ENCODE measurements at places on chromosomes 16 and 17. TPM values are rescaled to one million over a fixed set of nuclear protein-coding genes. Genes with fewer than 3 reads are reported as not detected.

The C16orf46 gene
- total RNA-seq, result 0.49 TPM

The C1QTNF1 gene
- 8.0 TPM for total RNA-seq

The KRTAP4-6 gene
- total RNA-seq, result not detected

The ATP2A3 gene
- total RNA-seq, result 1.3 TPM

The TNFRSF17 gene
- not detected for total RNA-seq

The MTMR4 gene
- 46.0 TPM for total RNA-seq

The C16orf92 gene
- total RNA-seq, result not detected

The LGALS9 gene
- 0.38 TPM for total RNA-seq

The CCDC154 gene
- total RNA-seq, result 0.16 TPM

The HLF gene
- 1.3 TPM for total RNA-seq

The PLLP gene
- total RNA-seq, result 9.6 TPM

The ST6GALNAC1 gene
- total RNA-seq, result not detected

The GH2 gene
- not detected for total RNA-seq

The CCL16 gene
- total RNA-seq, result not detected

The KRTAP16-1 gene
- total RNA-seq, result not detected

The FOXO3B gene
- 4.6 TPM for total RNA-seq

The APOH gene
- total RNA-seq, result not detected

The LRRC37A2 gene
- total RNA-seq, result 2.3 TPM

The ABCC6 gene
- 0.65 TPM for total RNA-seq

The DLG4 gene
- total RNA-seq, result 6.7 TPM

The ACOX1 gene
- total RNA-seq, result 30.6 TPM

The CD300LG gene
- total RNA-seq, result not detected

The HOXB7 gene
- total RNA-seq, result 12.1 TPM

The SEZ6L2 gene
- total RNA-seq, result 13.0 TPM

The VMO1 gene
- not detected for total RNA-seq

The JPT1 gene
- total RNA-seq, result 257 TPM

The HOXB5 gene
- 1.3 TPM for total RNA-seq

The FOXJ1 gene
- total RNA-seq, result 5.8 TPM

The SDR42E1 gene
- total RNA-seq, result 5.5 TPM

The TRIM65 gene
- total RNA-seq, result 29.5 TPM

The MYO1D gene
- total RNA-seq, result 21.7 TPM

The BIRC5 gene
- total RNA-seq, result 122 TPM

The GUCY2D gene
- not detected for total RNA-seq

The SNAI3 gene
- not detected for total RNA-seq

The KRTAP3-2 gene
- not detected for total RNA-seq

The MYCBPAP gene
- 0.98 TPM for total RNA-seq

The ALOX12 gene
- under 0.01 TPM for total RNA-seq

The DLX3 gene
- total RNA-seq, result not detected

The KRT39 gene
- total RNA-seq, result not detected

The CCL7 gene
- not detected for total RNA-seq

The CRYM gene
- total RNA-seq, result 7.5 TPM

The DBNDD1 gene
- 21.8 TPM for total RNA-seq

The KIF18B gene
- 35.8 TPM for total RNA-seq

The ATP2C2 gene
- not detected for total RNA-seq

The OR1F1 gene
- not detected for total RNA-seq

The HSD17B1 gene
- 4.4 TPM for total RNA-seq

The KRTAP9-8 gene
- total RNA-seq, result not detected

The C1QTNF8 gene
- total RNA-seq, result not detected

The TMEM88 gene
- total RNA-seq, result 2.4 TPM

Data from mesangial cell (primary cell).